Mammary microvascular endothelial cell (primary cell): ENCODE measurements at places on chromosomes 6 and 20. TPM values are rescaled to one million over a fixed set of nuclear protein-coding genes. Genes with fewer than 3 reads are reported as not detected.

PIGU gene
- 17.9 and 19.4 TPM in 2 replicates for total RNA-seq

CYP39A1 gene
- 0.20 and 0.33 TPM in 2 replicates for total RNA-seq

SLC16A10 gene
- not detected in 2 replicates for total RNA-seq

VNN1 gene
- total RNA-seq: 0.20 and 0.69 TPM in 2 replicates

SUMO4 gene
- 1.4 TPM in 1 of 2 replicates, not detected in the other for total RNA-seq

ZNF184 gene
- 3.8 and 4.2 TPM in 2 replicates for total RNA-seq

SLCO4A1 gene
- total RNA-seq: 9.5 and 10.4 TPM in 2 replicates

FBXO30 gene
- 5.7 and 6.0 TPM in 2 replicates for total RNA-seq

SYS1 gene
- 21.4 and 29.5 TPM in 2 replicates for total RNA-seq
